ENCODE measurements at places on chromosomes 11 and 22. TPM values are rescaled to one million over a fixed set of nuclear protein-coding genes. Genes with fewer than 3 reads are reported as not detected.

Gene HBB
- total RNA-seq: not detected

DNA sequence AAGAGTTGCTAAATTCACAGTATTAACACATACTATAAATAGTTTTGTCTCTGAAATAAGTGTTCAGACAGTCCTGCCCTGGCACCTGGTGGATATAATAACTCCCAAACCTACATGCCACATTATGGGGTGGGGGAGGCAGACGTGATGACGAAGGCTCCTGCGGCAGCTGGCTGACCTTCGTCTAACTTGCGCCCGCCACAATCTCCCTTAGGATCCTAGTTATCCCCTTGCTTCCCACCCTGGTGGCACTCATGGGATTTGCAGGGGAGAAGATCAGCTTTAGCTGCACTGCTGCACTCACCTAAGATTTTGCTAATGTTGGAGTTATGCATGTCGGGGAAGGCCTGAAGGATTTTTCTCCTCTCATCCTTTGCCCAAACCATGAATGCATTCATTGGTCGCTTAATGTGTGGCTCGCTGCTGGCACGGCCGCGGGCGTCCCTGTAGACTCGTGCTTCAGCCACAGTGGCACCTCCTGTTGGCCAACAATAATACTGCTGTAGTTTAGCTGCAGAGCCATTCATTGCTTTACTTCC, 367.6 kb downstream of the SOX6 start:
- no peak for DNase-seq
- no peak overlapping the region for H3K4me3 ChIP-seq
- H3K27me3 ChIP-seq: 0 out of 2 replicates have a peak, but pooled peaks cover 8% of the 10 kb centered on the region
- no peaks in the 10 kb centered on the region for H3K4me1 ChIP-seq

GRCh38 chr22:35217527-35217926, 39.8 kb upstream of the HMGXB4 start:
- no peak overlapping the region for H3K4me3 ChIP-seq
- no peaks in the 10 kb centered on the region for H3K36me3 ChIP-seq
- H3K27ac ChIP-seq: no peak overlapping the region
- no peak for DNase-seq

Gene OR8K3
- total RNA-seq: not detected

All from PC-3 (cell line).